Mucosa of gallbladder (tissue), 1 donor: ENCODE measurements at places on chromosomes 11 and 22.
A peak's percentile ranks its signal among the peaks of the same experiment; 100 is the strongest.

DNA sequence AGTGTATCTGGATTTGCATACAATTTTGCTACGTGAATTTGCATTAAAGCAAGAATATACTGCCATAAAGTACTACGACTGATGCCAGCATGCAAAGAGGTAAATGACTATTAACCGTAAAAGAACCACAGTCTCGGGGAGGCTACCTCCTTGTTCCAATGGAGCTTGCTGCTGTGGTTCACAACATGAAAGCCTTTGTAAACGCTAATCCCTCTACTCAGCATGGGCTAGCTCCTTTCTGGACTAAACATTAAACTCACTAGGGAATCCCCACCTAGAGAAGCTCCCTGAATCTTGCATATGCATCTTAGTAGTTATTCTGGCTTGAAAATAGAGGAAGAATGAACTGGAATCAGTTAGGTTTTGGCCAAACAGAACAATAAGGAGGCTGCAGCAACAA is 60.5 kb upstream of the ARHGAP32 start:
- DNase-seq = no peak

- DNase-seq = peak; percentile 34
Measured at GRCh38 chr22:39090426-39091064, 6.5 kb upstream of the APOBEC3H start.

GRCh38 chr22:23414727-23415489 is 165.2 kb downstream of the IGLL1 start:
- DNase-seq = no peak

DNA sequence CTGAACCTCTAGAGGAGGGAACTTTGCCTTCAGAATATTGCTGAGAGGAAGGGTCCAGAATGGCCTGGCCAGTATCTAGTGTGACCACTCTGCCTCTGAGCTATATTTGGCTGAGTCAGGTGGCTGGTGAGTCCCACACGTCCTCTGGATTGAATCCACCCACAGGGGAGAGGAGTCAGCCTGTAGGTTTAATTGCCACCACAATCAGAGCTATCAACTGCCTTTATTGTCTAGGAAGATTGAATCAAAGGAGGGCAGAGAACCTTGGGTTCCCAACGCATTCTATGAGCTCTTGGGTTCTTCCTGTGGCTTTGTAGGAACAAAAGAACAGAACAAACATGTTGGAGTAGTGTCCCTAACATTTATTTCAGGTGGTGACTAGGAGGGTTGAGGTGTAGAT is 67.7 kb downstream of the ST3GAL4 start:
- DNase-seq = no peak

DNA sequence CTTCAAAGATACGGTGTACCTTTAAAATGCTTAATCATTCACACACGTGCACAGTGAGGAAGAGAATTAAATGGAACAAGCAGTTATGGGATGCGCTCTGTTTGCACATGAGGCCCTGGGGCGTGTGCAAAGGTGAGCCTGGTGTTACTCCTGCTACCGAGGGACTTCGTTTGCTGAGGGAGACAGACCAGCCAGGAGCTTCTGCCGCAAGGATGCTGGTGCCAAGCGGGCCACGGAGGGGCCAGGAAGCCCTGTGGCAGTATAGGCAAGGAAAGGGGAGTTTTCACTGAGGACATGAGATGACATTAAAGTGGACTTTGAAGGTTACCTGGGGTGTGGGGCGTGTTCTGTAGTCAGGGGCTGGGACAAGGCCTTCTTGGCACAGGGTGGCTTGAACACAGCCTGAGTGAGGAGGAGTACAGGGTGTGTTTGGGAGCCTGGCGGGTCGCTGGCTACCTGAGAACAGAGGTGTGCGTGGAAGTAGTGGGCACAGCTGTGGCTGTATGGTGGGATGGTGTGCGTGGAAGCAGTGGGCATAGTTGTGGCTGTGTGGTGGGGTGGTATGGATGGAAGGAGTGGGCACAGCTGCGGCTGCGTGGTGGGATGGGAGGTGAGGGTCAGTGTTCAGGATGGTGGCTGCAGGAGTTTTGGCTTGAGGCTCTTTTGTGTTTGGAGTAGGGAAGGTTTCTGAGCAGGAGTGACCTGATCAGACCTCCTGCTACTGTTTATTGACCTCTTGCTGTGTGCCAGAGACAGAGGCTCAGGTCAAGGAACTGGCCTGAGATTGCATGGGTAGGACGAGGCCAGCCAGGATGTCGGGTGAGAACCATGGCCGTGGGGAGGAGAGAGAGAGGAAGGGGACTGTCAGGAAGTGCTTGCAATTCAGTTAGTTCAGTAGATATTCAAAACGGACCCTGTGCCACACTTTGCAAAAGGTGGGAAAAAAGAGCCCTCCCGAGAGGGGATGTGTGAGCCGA is 13.7 kb downstream of the TBC1D22A start:
- DNase-seq = no peak

DNA sequence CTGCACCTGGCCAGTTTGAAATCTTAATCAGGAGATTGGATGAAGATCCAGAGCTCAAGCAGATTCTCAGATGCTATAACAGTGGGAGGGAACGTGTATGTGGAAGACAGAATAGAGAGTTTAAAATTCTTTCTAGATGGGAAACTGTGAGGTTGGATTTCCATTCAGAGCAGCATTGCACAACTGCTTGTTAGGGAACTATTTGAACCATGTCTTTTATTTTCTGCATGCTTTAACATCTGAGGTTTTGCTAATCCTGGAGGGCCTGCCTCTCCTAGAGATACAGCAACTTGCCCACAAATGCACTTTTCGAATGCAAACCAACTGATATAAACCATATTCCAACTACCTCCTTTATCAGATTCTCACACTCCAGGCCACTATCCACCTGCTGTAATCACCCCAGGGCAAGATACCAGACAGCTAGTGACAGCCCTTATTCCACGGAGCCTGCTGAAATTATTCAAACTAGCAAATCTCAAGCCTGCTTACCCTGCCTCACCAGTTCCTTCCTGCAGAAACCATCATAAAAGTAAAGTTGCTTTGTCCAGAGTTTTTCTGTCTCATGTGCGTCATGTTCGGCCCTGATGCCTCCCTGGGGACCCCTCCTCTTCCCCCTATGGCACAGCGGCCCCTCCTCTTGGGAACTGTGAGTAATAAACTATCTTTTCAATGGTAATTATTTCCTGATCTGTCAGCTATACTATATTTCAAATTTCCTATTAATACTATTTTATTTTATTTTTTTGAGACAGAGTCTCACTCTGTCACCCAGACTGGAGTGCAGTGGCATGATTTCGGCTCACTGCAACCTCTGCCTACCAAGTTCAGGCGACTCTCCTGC is 18.4 kb upstream of the SEC14L4 start:
- DNase-seq = no peak

- DNase-seq = no peak
Measured at GRCh38 chr11:15750535-15751308, 605.6 kb downstream of the SOX6 start.

- no peak for DNase-seq
Measured at GRCh38 chr11:120227228-120227852, 12.6 kb upstream of the POU2F3 start.

- DNase-seq = no peak
Measured at GRCh38 chr22:28978158-28978557, 83.5 kb downstream of the C22orf31 start.

DNA sequence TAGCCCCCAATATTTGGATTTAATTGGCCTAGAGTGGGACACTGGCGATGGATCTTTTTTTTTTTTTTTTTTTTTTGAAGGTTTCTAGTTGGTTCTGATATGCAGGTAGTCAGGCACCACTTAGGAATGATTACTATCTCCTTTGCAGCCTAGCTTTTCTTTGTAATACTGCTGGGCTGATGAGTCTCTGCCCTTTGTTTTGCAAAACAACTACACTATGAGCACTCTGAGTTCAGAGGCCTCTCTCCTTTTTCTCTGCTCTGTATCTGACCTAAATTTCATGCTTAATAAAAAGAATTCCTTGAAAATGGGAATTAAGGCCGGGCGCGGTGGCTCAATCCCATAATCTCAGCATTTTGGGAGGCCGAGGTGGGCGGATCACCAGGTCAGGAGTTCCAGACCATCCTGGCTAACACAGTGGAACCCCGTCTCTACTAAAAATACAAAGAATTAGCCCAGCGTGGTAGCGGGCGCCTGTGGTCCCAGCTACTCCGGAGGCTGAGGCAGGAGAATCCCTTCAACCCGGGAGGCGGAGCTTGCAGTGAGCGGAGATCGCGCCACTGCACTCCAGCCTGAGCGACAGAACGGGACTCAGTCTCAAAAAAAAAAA is 1312.3 kb downstream of the FAM181B start:
- DNase-seq = no peak

- no peak for DNase-seq
Measured at GRCh38 chr11:86396396-86396795, 21.7 kb downstream of the CCDC81 start.

DNA sequence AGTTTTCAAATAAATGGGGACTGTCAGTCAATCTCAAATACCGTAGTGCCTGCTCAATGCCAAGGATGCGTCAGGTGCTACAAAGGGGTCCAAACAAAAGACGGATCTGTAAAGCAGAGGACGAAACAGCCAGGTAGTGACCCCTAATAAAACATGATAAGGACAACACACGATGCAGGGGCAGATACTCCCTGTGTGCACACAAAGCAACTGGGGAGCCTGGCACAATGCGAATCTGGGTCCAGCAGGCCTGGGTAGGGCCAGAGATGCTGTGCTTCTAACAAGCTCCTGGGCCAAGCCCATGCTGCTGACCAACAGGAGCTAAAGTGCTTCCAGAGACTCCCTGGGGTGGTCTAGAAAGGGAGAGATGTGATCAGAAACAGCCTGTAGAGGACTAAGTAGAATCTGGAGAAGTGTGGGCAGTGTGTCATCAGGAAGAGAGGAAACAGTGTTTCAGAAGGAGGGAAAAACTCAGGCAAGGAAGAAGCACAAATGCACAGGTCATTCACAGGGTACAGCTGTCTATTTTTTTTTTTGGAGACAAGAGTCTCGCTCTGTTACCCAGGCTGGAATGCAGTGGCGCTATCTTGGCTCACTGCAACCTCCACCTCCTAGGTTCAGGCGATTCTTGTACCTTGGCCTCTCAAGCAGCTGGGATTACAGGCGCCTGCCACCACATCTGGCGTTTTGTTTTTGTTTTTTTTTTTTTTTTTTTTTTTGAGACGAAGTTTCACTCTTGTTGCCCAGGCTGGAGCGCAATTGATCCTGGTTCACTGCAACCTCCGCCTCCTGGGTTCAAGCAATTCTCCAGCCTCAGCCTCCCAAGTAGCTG is 74.5 kb downstream of the MICAL3 start:
- DNase-seq = no peak

- DNase-seq = peak; percentile 4
Measured at GRCh38 chr11:17604201-17604914, 57.3 kb downstream of the OTOG start.

- no peak for DNase-seq
Measured at GRCh38 chr11:76219243-76219642, 12.9 kb upstream of the WNT11 start.

GRCh38 chr11:111585371-111585770 is 16.9 kb upstream of the SIK2 start:
- no peak for DNase-seq

DNA sequence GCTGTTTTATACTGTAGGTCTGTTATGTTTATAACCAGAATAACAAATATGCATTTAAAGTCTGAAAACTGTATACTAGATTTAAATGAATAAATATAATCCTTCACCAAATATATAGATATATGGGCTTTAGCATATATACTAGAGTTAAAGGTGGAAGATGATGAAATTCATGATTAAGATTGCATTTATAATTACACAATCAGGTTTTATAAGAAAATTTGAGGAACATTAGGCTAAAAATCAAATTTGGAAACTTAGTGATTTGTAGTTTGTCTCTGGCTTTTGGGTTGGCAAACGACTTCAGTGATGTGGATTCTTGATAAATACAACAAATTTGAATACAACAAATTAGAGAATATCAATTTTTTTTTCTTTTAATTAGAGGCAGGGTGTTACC is 10.0 kb downstream of the BCL2L13 start:
- no peak for DNase-seq

GRCh38 chr11:83063073-83063754 is 8.5 kb downstream of the RAB30 start:
- DNase-seq = no peak

DNA sequence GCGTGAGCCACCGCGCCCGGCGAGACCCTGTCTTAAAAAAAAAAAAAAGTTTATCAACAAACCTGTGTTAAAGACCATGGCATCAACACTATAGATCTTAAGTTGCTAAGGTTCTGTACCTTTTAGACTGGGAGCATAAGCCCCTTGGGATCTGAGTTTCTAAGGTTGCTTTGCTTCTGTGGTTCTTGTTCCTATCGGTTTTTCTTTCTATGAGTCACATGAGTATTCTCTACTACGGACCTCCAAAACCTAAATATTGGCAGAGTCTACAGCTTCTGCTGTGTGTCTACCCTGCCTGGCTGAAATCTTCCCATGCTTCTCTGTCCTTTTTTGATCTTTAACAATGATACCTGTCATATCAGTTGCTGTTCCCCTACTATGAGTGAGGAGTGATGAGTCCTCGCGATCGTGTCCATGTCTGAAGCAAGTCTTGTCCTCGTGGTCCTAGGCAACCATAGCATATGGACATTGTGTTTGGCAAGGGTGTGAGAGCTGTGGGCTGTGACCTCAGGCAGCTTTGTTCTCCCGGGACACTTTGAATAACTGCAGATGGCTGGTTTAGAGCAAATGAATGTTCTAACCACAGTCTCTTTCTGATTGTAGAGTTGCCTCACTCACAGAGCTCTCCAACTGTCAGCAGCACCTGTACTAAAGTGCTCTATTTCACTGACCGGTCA is 9.0 kb upstream of the DLAT start:
- no peak for DNase-seq

- DNase-seq = no peak
Measured at GRCh38 chr11:13771151-13771550, 102.7 kb downstream of the FAR1 start.

- no peak for DNase-seq
Measured at GRCh38 chr11:132670921-132671675, 861.2 kb downstream of the OPCML start.

GRCh38 chr11:2194877-2195755 is 23.5 kb upstream of the TH start:
- no peak for DNase-seq

DNA sequence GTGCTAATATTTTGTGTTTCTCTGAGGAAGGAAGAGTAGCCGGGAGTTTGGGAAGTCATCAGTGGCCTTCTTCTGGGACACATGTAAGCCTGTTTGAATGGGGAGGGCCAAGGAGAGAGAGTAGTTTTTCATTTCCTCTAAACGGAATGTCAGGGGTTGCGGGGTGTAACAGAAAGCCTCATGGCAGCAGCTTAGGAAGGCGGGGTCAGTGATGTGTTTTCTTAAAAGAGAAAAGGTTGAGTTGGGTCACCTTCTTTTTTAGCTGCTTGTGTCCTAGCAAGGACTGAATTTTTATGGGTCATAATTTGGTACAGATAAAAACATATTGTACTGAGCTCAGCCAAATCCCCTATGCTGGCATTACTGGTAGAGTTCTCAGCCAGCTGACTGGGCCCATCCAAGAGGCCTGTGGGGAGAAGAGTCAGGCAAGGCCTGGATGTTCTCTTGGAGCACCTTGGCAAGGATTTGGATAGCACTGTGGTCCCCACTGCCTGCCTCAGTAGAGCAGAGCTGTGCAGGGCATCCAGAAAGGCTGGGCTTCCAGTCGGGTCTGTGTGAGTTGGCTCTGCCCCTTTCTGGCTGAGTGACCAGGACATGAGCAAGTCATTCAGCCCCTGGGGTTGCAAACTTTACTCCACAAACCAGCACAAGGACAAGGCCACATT is 29.4 kb upstream of the NAV2 start:
- DNase-seq = no peak
